ENCODE measurements at places on chromosomes 4 and X.

GRCh38 chr4:17230727-17231126, 281.2 kb downstream of the QDPR start:
- no peak for DNase-seq

DNA sequence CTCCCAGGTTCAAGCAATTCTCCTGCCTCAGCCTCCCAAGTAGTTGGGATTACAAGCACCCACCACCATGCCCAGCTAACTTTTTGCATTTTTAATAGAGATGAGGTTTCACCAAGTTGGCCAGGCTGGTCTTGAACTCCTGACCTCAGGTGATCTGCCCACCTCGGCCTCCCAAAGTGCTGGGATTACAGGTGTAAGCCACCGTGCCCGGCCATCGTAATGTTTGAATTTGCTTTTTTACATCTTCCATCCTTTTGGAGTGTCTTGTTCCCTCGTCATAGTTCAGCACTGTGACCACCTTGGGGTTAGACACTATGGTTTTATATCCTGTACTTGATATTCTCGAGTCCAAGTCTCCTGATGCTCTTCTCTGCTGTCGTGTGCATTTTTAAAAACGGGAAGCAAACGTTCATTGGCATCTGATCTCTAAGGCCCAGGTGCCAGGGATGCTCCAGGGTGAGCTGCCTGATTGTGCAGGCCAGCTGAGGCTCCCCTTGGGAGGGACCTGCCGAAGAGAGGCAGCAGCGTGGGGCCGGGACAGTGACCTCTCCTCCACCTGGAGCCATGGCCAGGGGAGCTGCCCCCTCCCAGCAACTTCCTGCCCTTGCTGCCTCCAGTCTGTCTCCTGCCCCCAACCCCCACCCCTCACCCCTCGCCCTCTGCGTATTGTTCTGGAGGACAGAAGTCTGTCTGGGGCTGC, 16.7 kb downstream of the DGKQ start:
- DNase-seq, result no peak

GRCh38 chrX:24207826-24208225, 58.3 kb downstream of the ZFX start:
- no peak for DNase-seq

GRCh38 chr4:21476757-21477156, 471.8 kb downstream of the KCNIP4 start:
- no peak for DNase-seq

Measured in pons (tissue), 1 donor.